ENCODE measurements at places on chromosomes 5 and 9.

DNA sequence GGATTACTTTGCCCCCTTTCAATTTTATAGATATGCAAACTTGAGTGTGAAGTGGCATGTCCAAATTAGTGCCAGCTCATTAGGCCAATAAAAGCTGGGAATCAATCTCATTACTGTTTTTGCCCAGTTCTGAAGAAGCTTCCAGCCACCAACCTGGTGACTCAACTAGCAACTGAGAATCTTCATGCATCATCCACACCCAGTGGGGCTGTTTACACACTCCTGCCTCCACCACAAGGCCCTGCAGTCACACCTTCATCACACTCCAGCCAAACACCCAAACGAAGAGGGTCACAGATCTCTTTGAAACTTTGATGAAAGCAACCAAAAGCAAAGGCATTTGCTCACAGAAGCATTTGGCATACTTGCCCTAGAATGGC lies 41.3 kb upstream of the S1PR3 start:
- DNase-seq, result no peak

- no peak for DNase-seq
These were observed 249.6 kb upstream of the EDIL3 start for GRCh38 chr5:84634256-84634655.

DNA sequence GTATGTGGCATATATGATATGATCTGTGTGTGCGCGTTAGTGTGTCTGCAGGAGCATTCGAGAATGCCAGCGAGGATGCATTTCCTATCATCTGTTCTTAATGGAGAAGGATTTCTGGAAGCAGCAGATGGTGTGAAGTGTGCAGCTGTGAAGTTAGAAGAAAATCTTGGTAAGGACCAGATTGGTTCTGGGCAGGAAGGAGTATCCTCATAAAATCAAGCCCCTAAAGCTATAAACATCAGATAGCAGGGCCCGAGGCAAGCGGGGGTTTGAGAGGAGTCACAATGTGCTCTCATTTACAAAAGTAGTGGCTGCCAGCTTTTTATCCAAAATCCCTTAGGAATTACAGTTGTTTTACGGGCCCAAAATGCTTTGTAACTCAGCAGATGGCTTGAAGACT lies 40.0 kb downstream of the DAPK1 start:
- DNase-seq, result no peak

GRCh38 chr5:2291146-2291840 lies 408.6 kb upstream of the IRX4 start:
- DNase-seq, result no peak

DNA sequence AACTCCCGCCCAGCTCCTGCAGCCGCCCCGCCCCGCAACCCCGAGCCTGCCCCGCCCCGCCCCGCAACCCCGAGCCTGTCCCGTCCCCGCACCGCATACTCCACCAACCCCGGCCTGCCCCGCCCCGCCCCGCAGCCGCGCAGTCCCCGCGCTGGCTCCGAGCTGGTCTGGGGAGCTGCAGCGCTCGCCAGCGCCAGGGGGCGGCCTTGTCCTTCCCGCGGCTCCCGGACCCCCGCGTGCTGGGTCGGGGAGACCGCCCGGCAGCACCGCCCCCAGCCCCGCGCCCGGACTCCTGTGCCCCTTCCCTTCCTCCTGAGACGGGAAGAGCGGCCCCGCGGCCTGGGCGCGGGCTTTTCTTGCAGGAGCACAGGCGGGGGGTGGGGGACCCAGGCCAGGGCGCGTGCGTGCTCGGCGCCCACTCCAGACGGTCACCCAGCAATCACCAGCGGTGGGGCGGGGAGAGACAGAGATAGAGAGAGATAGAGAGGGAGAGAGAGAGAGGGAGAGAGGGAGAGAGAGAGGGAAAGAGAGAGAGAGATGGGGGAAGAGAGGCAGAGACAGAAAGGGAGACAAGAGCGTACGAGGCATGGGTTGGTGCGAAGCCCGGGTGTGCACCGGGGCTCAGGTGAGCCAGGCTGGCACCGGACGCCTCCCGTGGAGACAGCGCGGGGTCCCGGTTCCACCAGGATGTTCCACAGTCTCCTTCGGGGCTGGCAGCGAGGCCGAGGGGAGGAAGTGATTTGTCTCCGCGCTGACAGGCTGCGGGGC lies 14.7 kb upstream of the TMEM250 start:
- DNase-seq, result no peak

DNA sequence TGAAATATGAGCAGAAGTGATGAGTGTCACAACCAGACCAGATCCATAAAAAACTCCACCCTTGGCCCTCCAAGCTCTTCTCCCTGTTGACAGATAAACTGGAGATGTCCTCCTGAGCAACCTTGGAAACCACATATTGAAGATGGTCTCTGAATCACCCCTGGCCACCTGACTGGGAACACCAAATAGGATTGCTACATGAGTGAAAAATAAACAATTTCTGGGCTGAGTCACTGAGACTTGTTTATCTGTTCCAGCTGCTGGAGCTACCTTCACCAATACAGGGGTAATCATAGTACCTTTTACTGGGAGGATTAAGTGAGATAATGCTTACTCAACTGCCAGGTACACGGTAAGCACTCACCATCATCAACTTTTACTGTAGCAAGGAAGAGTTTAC lies 53.3 kb downstream of the PCA3 start:
- no peak for DNase-seq

DNA sequence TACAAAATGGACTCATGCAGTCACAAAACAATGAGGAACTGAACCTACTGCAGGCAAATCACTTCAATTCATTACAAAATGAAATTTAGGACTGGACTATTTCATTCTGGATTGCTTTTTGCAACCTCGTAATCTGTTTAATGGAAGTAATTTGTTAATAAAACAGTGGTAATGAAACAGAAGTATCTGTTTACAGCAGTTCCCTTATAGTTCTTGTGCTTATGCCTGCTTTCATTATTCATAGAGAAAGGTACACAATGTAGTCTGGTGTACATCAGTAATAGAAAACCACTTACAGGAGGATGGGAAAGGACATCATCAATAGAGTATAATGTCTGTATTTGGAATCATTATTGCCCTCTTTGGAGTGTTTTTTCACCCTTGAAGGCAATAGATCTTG lies 389.2 kb upstream of the NUDT12 start:
- no peak for DNase-seq

- DNase-seq, result no peak
These were observed 166.9 kb downstream of the OLFM1 start for GRCh38 chr9:135254176-135255032.

GRCh38 chr5:58708456-58708855 lies 125.6 kb downstream of the RAB3C start:
- DNase-seq, result no peak

GRCh38 chr9:134627417-134628353 lies 13.9 kb upstream of the COL5A1 start:
- DNase-seq, result no peak

DNA sequence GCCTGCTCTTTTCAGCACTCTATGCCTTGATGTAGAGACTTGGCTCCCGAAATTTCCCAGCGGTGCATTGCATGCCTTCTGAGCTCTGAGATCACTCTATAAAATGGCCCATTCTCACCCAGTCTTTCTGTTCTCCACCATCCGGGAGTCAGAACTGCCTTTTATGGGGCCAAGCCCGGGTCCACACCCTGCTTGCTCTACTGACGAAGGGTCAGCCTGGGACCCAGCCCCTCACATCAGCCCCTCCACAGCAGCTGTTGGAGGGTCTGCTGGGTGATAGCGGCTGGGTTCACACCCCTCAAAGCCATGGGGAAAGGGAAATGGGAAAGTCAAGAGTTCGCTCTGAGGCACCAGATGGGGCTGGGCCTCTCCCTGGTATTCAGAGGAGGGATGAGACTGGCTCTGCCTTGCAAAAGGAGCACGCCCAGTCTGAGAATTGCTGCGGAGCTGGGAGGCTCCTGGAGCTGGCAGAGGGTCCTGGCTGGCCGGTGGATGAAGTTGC lies 66.0 kb upstream of the ORM1 start:
- DNase-seq, result no peak

DNA sequence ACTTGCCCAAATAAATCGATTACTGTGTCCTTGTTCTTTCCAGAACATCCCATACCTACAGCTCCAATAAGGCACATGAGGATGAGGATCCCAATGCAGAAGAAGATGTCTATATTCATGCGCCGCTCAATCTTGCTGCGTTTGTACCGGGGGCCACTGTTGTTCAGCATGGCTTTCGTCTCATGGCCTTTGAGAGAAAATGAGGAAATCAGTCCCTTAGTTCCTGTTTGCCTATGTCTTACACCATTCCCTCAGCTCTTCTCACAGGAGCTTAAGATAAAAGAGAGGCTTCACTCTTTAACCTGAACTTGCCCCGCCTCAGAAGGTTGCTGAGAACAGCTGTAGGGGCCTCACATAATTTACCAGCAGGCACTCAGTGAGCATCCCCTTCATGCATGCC lies 211.6 kb downstream of the ATP10B start:
- no peak for DNase-seq

GRCh38 chr9:89878687-89879086 lies 273.9 kb downstream of the GADD45G start:
- peak; percentile 47 for DNase-seq

- no peak for DNase-seq
These were observed 345.3 kb downstream of the ARHGEF28 start for GRCh38 chr5:73971326-73971725.

DNA sequence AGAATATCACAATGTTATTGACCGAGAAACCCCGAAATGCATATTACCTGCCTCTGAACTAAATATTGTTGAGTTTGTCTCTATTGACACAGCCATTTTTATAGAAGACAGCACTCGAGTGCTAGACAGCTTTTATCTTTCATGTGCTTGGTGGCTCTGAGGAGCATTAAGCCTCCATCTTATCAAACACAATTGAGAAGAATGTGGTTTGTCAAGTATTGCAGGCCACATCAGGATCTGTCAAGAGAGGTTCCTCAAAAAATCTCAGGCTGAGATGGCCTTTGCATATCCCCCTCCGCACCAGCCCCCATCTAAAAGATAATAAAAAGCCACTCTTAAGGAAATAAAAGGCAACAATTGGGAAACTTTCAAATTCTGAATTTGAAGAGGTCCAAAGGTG lies 284.8 kb downstream of the DENND1A start:
- DNase-seq, result no peak

- DNase-seq, result no peak
These were observed 123.4 kb upstream of the RETREG1 start for GRCh38 chr5:16740066-16740810.

DNA sequence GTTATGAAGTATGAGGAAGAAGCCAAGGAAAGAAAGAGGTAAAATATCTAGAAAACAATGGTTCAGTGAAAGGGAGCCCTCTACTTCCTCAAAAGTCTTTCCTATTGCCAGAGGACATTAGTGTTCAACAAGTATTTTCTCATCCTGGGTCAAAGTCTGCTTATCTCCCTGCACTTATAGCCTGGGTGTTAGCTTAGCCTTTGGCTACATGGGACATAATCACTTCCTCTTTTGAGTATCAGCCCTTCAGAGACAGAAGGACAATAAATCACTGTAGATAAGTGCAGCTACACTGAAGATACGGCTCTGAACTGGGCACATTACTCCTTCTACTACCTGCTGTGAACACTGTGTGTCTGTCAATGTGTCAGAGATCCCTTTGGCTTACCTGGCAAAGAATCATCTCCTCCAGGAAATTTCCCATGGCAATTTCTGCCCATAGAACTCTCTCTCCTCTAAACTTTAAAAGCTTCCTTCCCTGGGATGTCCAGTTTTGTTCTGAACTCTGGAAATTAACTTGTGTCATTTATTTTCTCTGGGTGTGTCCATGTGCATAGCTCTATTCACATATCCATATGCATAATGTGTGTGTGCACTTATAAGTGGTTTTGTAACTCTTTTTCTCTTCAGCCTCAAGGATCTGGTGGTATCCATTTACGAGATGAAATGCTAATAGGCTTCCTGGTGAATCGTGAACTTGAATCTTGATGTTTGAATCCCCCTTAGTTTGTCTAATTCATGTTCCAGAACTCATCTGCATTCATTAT lies 30.0 kb upstream of the RECK start:
- no peak for DNase-seq

DNA sequence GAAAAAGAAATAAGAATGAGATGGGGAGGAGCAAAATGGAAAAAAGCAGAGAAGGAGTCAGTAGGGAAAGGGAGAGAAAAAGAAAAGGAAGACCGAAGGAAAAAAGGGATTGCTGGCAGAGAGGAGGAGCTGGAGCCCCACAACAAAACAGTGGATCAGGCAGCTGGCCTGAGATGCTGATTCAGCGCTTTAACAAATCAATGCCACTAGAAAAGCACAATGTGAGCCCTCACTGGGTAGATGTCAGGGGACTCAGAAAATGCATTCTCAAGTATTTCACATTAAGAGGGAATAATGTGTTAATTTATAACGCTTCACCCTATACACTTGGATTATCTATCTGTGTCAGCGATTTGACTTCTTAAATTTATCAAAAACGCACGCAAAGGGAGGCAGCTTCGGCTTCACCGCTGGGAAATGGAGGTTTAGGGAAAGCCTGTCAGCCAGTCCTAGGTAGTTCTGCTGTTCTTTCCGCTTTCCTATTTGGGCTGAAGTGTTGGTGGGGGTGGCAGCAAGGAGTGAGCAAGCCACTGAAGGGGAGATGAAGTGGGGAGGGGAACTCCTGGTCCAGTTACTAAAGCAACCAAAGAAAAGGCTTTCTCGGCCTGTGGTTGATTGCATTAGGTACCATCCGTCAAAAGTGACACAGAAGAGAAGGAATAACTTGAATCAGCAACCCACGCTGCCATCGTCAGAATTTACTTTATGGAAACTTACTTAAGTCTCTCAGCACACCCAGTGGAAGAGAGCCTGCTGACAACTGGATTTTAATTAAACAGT lies 161.6 kb downstream of the BNC2 start:
- DNase-seq, result no peak

DNA sequence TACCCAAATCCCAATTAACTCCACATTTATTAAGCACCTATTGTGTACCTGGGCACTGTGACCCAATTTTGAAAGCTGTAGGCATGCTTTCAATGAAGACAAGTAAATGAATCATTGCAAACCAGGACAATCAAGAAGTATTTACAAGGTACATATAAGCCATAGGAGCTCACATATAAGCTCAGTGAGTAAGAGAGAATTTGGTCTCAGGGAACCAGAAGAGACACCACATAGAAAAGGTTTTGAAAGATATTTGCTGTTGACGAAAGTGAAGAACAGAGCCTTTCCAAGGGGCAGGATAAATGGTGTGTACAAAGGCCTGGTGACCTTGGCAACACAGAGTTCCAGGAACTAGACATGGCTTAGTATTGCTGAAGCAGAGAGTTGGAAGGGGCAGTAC lies 187.6 kb downstream of the CD180 start:
- no peak for DNase-seq

GRCh38 chr5:80008995-80009765 lies 18.1 kb upstream of the MTX3 start:
- DNase-seq, result no peak

DNA sequence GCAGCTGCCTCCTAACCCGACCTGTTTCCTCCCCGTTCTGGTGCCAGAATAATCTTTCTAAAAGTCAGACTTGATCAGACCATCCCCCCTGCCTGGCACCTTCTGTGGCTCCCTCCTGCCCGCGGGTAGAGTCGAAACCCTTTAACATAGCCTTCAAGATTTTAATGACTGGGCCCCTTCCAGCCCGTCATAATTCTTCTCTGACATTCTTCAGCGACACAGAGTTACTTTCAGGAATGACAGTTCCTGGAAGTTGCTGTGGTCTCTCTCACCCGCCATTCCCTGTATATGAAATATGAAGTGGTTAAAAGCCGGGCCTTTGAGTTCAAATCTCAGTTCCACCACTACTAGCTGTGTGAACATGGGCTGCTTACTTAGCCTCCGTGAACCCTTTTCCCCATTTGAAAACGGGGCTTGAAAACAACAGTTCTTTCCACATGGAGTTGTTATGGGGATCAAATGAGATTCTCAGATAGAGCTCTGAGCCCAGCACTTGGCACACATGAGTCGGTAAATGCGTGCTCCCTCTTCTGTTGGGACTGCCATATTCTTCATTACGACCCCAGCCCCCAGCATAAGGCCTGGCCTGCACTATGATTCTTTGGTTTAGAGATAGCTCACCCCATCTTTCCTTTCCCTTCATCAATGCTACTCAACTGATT lies 737 bp downstream of the NANS start:
- no peak for DNase-seq
